ENCODE measurements at places on chromosomes 13 and 19. TPM values are rescaled to one million over a fixed set of nuclear protein-coding genes. Genes with fewer than 3 reads are reported as not detected.
A peak's percentile ranks its signal among the peaks of the same experiment; 100 is the strongest.

The HSH2D gene
- polyA plus RNA-seq: 0.14 TPM

- no peak for DNase-seq
Observed at GRCh38 chr13:44146138-44146537, 227.5 kb upstream of the SERP2 start.

- no peak for DNase-seq
Observed at GRCh38 chr13:93687261-93687660, 460.7 kb downstream of the GPC6 start.

GRCh38 chr13:76012091-76012721, 376.1 kb downstream of the LMO7 start:
- DNase-seq: peak; percentile 34

DNA sequence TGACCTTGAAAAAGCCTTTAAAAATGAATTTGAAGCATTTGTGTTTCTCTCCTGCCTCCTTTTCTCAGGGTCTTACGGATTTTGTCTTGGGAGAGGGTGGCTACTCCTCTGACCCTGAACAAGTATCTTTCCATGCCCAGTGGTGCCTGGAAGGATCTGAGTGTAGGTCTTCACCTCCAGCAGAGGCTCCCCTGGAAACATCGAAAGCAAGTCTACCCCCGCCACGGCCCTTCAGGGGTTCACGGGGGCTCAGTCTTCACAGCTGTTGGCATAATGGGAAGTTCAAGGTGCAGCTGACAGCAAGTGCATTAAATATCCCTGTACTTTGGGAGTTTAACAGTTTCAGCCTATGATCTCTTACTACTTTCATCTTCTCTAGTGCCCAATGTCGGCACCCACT, 42.7 kb upstream of the SLC15A1 start:
- DNase-seq: no peak

- DNase-seq: no peak
Observed at GRCh38 chr13:66207610-66208009, 1022.5 kb downstream of the PCDH9 start.

- DNase-seq: no peak
Observed at GRCh38 chr13:39786091-39786490, 130.6 kb downstream of the COG6 start.

DNA sequence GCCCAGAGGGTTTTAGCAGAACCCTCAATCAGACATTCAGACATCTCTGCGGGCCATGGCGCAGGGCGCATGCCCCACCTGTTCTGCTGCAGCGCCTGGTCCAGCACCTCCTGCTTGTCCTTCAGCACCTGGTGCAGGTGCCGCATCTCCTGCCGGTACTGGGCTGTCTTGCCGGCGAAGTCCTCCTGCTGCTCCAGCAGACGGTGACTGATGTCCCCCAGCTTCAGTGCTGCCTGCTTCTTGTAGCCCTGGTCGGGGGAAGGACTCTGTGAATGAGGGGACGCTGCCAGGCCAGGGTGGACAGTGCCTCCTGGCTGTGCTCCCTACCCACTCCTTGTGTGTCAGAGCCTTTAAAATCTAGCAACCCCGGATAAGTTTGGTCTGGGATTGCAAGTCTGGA, 12.2 kb upstream of the SLC7A9 start:
- no peak for DNase-seq

DNA sequence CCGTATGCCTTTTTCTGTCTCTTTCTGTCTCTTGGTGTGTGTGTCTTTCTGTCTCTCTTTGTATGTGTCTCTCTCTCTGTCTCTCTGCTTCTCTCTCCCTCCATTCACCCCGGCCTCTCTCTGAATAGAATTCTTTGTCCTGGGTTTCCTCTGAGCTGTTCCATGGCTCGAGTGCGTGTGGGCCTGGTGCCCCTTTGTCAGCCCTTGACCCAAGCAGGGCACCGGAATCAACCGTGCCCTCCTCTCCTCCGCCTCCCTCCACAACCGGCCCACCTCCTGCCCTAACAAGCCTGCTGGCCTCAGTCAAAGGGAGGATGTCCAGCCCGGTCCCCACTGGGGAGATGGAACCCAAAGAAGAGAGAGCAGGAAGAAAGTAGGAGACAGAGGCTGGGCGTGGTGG, 3.2 kb downstream of the AXL start:
- DNase-seq: no peak

The SPIB gene
- 0.40 TPM for polyA plus RNA-seq

DNA sequence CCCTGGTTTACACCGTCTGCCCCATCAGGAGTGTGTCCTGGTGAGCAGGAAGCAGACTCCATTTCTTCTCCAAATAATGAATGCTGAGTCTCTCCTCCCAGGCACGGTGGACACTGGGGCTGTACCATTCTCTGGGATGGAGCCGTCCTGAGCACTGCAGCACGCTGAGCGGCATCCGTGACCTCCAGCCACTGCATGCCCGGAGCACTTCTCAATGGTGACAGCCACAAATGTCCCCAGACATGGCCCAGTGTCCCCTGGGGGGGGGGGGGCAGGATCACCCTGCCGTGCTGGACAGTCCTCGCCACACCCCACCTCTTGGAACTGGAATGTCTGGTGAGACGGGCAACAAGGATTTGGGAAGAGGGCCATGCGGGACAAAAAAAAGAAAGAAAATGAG, 37.4 kb downstream of the GNG7 start:
- no peak for DNase-seq

DNA sequence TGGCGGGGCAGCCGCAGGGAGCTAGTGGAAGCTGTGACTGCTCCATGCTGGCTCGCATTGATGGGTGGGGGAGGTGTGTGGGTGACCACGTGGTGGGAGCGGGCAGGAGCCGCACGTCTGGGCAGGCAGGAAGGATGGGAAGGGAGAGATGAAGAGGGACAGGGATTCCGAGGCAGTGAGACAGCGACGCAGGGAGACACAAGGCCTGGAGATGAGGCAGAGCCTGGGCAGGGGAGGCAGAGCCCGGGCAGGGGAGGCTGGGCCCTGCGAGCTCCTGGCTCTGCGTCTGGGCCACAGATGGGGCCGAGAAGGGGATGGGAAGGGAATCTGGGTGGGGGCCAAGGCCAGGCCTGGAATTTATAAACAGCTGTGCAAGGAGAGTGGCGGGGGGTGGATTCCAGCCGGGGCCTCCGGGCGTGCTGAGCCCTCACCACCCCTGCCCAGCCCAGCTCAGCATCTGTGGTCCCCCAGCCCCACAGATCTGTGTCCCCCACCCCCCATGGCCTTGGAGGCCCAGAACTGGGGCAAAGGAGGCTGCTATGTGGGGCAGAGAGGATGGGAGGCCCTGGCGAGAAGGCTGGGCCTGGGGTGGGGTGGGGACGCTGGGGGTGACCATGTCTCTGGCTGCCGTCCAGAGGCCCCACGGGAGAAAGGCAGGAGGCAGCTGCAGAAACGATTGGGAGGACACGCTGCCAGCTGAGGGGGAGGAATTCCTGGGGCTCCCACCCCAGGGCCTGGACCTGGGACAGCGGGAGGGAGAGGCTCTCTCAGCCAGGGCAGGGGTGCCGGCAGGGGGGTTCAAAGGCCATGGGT, 6.0 kb downstream of the EHD2 start:
- peak; percentile 96 for DNase-seq

DNA sequence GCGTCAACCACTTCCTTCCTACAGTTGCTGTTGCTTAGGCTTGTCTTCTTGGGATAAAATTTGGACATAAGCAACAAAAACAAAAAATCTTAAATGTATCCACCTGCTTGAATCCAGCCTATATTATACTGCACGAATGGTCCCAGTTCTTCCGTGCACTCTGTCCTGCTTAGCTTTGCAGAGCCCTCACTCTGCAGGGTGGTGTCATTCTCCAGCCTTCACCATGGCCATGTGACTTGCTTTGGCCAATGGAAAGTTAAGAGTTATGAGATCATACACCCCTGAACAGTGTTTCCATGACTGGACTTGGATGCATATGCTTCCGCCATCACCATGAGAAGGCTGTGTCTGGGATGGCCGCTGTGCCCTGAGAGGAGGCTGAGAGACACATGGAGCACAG, 27.4 kb upstream of the SACS start:
- no peak for DNase-seq

DNA sequence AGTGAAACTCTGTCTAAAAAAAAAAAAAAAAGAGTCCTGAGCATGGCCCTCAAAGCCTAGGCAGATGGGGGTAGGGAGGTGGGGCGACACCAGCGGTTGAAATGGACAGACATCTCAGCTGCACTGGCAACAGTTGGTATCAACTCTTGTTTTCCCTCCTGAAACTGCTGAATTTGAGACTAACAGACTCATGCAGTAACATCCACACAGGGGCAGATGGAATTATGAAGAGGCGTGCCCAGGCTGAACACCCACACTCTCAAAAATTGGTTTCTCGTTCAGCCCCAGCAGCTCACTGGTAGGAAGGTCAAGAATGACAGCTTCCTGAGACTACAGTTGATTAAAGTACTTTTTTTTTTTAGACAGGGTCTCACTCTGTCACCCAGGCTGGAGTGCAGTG, 24.1 kb downstream of the PBX4 start:
- DNase-seq: no peak

DNA sequence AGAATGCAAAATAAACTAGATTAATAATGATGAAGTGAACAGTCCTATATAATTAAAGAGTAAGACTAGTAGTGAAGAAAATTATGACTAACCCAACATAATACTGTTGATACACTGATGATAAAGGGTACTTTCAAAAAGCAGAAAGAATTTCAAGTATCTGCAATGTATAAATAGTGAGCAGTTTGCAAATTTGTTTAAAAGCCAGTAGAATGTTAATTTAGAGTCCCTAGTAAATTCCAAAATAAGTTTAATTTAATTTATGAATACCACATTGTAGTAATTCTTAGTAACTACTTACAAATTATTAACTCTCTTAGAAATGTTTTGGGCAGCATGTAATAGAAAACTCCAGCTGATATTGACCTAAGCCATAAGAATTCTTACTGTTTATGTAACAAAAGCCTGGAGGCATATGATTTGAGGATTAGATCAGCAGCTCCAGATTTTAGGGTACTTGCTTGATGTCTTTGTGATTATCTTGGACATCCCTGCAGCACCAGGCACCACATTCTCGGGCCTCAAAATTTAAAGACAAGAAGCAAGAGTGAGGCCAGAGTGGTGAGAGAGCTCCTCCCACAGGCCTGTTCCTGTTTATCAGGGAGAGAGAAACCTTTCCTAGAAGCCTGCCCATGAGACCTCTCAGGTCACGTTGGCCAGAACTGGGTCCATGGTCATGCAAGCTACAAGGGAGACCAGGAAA, 67.6 kb upstream of the TDRD3 start:
- DNase-seq: peak; percentile 38

GRCh38 chr13:73677048-73677601, 457.1 kb downstream of the KLF12 start:
- peak; percentile 25 for DNase-seq

The C19orf85 gene
- polyA plus RNA-seq: not detected

DNA sequence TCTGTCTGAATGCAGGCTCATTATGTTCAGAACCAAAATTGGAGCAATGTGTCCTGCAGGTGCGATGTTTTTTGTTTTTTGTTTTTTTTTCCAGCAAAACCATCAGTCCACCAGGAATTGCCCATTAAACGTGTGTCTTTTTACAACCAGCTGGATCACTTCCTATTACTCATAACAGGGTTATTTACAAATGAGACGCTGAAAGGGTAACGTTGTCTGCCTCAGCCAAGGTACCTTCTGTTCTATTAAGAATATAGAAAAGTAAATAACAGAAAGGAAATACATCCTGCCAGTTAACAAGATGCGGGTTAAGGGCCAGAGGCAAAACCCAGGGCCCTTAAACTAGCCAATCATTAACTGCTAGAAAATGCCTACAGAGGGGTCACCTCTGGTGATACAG, 590.4 kb downstream of the TBC1D4 start:
- no peak for DNase-seq

The PLIN4 gene
- 4.5 TPM for polyA plus RNA-seq

- DNase-seq: no peak
Observed at GRCh38 chr13:105070452-105070851, 1465.0 kb downstream of the EFNB2 start.

DNA sequence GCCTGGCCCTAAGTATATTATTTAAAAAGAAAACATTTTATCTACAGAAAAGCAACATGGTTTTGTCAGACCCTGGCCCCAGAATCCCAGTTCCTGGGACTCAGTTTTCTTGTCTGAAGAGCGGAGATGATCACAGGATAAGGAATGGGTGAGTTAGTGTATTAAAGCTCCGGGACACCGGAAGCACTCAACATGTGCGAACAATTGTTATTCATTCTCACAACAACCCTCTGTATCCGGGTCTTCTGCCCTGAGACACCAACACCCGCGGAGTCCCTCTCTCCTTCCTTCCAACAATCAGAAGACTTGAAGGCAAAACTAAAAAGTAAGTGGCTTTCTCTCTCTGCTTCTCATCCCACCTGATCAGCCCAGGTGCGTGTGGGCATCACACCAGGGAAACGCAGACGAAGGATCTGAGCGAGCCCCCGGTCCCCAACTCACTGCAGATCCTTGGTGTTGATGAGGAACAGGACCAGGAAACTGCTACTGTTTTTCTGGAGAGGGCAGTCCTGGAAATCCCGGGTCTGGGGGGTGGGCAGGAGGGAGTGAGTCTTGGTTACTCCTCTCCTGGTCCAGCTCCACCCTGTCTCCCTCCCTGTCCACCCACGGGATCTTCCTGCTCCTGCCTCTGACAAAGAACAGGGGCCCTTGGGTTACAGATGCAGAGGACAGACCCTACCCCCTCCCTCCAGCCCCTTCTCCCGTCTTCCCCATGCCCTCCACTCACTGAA, 2.0 kb downstream of the GPR108 start:
- no peak for DNase-seq

- no peak for DNase-seq
Observed at GRCh38 chr13:42497798-42498197, 76.2 kb upstream of the TNFSF11 start.

DNA sequence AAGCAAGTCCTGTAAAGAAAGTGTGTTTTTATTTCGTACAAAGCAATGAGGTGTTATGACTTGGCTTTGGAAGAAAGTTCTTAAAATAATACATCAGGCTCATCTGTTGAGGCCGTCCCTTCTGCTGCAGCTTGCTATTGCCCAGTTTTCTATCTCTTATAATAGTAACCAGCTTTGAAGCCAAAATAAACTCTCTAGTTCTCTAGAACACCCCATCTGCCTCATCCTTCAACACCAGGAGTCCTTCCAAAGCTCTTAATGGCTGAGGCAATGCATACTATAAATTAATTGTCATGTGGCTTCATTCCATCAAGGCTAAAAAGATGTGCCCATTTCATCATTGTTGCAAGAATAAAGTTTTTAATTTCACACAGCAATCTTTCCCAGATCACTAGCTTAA, 49.4 kb upstream of the IPO5 start:
- DNase-seq: no peak

The CCDC97 gene
- polyA plus RNA-seq: 34.3 TPM

The GPC6 gene
- 21.9 TPM for polyA plus RNA-seq

DNA sequence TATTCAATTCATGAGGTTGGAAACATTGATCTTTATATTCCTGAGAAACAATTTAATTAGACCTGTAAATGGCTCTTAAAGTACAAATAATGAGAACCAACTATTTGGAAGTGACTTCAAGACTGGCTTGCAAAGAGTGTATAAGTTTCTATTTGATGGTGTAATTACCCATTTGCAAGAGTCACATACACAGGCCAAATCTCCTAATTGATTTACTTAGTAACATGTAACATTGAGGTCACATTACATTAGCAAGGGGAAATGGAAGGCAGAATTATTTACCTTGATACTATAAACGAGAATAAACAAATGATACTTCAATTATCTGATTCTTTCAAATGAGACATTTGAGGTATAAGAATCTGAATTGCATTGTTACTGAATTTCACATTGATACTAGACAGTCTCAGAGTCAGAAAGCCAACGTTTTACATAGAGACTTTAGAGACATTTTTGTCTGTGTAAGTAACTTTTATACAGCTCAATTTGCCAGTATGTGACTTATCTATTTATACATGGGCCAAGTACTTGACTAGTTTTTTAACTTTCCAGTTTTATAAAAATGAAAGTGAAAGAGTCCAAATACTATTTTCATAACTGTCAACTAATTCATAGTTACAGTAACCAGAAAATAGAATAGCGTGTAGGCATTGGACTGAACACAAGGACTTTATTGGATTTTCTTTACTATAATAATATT, 95.6 kb upstream of the RFC3 start:
- no peak for DNase-seq

Measured in muscle of back (tissue), 13 donors.